Bronchial epithelial cell (primary cell): ENCODE measurements at places on chromosomes 7 and 10. TPM values are rescaled to one million over a fixed set of nuclear protein-coding genes. Genes with fewer than 3 reads are reported as not detected.

Gene ITIH2
- not detected in 2 replicates for total RNA-seq

Gene TBX20
- under 0.01 TPM in 1 of 2 replicates, not detected in the other for total RNA-seq

Gene CALHM3
- not detected in 2 replicates for total RNA-seq

GRCh38 chr7:70856901-70857630 lies 274.9 kb upstream of the GALNT17 start:
- peak; percentile 41 for DNase-seq

Gene SAP25
- total RNA-seq: not detected in 2 replicates

Gene NEURL1
- 1.1 and 5.1 TPM in 2 replicates for total RNA-seq

GRCh38 chr7:136229790-136230189 lies 252.6 kb upstream of the MTPN start:
- DNase-seq: no peak

Gene COG5
- total RNA-seq: 36.3 and 53.3 TPM in 2 replicates

DNA sequence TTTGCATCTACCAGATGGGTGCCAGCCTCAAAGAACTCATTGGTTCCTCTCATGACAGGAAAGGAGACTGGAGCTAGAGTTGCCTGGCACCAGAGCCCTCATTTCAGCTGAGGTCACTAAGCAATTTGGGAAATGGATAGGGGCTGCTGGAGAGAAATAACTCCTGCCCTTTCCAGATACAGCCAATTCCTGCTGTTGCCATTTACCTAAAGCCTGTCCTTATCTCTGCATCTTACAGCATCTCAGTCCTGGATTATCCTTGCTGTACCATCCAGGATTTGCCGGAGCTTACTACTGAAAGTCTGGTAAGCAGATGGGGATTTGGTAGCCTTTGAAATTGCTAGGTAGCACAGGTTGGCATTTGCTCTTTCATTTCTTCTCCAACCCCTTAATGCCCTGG lies 31.9 kb upstream of the SMKR1 start:
- DNase-seq: no peak

DNA sequence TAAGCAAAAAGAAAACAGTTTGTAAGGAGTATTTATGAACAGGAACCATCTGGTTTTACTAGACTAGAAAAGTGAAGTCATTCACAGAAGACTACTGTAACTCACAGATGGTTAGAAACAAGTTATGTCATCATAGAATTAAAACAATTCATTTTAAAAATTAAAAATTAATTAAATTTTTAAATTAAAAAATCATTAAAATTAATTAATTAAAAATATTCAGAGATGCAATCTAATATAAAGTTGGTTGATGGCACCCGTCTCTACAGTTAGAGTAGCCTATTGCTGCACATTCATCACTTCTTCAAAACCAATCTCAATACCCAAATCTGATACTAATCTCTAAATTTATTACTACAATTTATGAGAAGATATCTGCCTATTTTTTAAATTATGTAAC lies 454.8 kb upstream of the NUPR2 start:
- DNase-seq: no peak

Gene METTL2B
- 34.2 and 38.3 TPM in 2 replicates for total RNA-seq

DNA sequence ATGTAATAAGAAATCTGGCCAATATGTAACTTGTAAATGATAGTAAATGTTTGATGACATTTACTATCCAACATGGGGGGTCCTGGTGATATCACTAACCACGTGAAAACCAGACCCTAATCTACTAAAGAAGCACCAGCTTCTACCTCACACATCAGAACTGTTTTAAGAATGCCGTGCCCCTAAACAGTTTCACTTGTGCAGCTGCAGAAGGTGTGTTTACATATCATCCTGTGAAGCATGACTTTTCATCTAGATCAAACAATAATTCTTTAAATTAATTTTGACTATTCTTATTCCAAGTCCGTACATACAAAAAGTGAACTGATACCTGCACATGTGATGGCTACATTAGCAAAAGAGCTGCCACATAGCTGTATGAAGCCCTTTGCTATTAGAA lies 61.0 kb downstream of the STEAP1B start:
- DNase-seq: no peak

- DNase-seq: no peak
Measured at GRCh38 chr7:143096146-143096545, 35.7 kb upstream of the PIP start.

DNA sequence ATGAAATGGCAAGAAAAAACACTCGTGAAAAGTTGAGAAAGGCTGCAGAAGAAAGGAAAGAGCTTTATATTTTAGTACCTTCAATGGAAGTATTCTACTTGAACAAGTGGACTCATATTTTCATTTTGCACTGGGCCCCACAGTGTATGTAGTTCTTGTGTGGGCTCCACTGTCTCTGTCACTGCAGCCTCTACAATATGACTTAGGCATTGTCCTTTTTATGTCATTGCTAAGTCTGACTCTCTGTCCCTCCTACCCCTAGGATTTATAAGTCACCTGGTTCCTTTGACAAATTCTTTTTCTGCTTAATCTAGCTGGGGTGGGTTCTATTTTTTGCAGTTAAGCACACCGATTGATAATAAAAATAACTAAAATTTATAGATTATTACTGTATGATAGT lies 27.7 kb upstream of the SOSTDC1 start:
- DNase-seq: no peak

- no peak for DNase-seq
Measured at GRCh38 chr7:17745610-17746009, 194.7 kb downstream of the SNX13 start.

DNA sequence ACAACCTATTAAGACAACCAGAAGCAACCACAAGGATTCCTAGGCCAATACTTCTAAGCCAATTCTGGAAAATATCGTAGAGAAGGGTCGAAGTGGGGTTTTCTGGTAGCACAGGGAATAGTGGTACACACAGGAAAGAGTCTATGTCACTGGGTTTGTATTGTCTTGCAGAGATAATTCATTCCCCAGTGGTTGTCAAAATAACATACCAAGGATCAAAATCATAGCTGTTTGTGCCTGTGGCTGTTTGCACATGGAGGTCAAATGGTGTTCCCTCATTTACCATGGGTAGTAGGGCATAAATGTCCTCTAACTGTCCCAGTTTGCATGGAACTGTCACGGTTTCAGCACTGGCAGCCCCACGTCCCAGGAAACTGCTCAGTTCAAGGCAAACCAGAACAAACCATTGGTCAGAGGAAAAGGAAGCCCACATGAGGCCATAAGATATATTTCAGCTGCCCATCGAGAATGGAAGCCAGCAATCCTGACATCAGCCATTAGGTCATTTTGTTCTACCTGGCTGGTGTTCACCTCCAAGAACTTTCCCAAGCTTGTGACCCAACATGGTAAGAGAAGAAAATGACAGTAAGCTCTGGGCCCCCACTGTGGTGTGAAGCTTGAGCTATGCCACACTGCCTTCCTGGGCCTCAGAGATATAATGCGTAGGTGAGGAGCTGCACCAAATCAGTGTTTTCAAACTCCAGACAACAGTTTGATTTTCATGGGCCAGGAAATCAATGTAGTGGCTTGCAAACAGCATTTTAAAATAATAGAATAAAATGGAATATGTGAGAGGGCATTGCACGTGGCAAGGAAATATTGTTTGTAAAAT lies 53.9 kb upstream of the NFE2L3 start:
- peak; percentile 21 for DNase-seq

GRCh38 chr7:36034020-36034419 lies 119.0 kb upstream of the EEPD1 start:
- DNase-seq: peak; percentile 88

GRCh38 chr10:133537546-133538545 lies 10.7 kb downstream of the CYP2E1 start:
- DNase-seq: peak; percentile 8

DNA sequence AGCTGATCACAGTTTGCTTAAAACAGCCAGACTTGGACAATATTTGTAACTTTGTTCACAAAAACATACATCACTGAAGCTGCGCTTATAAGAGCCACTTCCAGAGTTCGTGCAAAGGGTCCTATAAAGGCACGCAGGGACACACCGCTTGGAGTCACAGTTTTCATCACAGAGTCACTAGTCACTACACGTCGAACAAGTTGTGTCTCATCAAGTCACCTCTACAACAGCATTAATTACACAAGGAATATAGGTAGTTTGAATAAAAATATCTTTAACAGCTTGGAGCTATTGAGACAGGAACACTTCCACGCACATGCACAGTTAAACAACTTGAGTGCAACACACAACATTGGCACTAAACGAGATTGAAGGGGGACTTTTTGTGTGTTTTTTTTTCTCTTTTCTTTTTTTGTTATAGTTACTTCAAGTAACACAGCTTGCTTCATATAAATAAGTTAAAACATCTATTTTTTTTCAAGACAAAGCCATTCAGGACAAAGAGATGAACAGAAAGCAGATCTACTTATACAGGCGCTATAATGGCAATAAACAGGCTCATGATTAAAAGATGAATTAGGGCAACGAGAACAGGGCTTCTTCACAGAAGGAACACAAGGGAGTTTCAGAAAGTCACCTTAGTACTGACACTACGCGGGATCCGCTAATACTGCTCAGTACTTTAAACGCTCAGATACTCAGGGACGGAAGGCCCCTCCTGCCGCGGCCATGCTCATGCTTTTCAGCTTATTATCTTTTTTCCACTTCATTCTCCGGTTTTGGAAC lies 2.2 kb downstream of the HOXA5 start:
- no peak for DNase-seq

Gene PDGFA
- total RNA-seq: 55.8 and 64.8 TPM in 2 replicates

DNA sequence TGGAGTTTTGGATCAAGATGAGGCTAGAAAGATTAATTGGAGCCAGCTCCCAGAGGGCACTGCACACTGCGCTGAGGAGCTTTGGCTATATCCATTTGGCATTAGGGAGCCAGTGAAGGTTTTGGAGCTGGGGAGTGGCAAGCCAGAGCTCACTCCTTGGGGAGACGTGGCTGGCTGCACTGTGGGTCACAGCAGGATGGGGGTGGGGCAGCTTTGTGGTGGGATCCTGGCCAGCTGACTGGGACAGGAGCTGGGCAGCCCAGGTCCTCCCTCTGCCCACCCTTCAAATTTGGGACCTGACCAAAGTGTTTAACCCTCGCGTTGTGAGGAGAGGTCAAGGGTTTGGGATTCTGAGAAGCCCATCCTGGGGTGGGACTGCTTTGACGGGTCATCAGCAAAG lies 5.0 kb downstream of the C10orf105 start:
- DNase-seq: no peak

GRCh38 chr10:27285093-27285492 lies 44.5 kb upstream of the ACBD5 start:
- DNase-seq: peak; percentile 0
